Keratinocyte (primary cell): ENCODE measurements at places on chromosomes 2 and 18. TPM values are rescaled to one million over a fixed set of nuclear protein-coding genes. Genes with fewer than 3 reads are reported as not detected.

The PSMG2 gene
- polyA plus RNA-seq = 40.0 to 69.3 TPM (median 50.7 TPM) in 3 replicates

The TWIST2 gene
- 5.5 to 6.2 TPM (median 6.0 TPM) in 3 replicates for polyA plus RNA-seq

The ERICH2 gene
- polyA plus RNA-seq = 0.41 to 1.3 TPM (median 0.45 TPM) in 3 replicates

The BARD1 gene
- 1.7 to 4.6 TPM (median 3.6 TPM) in 3 replicates for polyA plus RNA-seq

The GDF7 gene
- polyA plus RNA-seq = not detected in 3 replicates
